Stimulated activated CD4-positive, alpha-beta T cell treated with anti-CD3 and anti-CD28 coated beads, Interleukin-12 subunit alpha, Interleukin-12 subunit beta, amount 100 ng/mL, for 48 hours (primary cell): ENCODE measurements at places on chromosomes 4 and X.
A peak's percentile ranks its signal among the peaks of the same experiment; 100 is the strongest.

GRCh38 chr4:184189966-184190365, 27.7 kb downstream of the ENPP6 start:
- no peak for DNase-seq

GRCh38 chr4:106670976-106671375, 302.4 kb upstream of the GIMD1 start:
- no peak for DNase-seq

- no peak for DNase-seq
Measured at GRCh38 chr4:86122404-86122803, 237.4 kb downstream of the MAPK10 start.

DNA sequence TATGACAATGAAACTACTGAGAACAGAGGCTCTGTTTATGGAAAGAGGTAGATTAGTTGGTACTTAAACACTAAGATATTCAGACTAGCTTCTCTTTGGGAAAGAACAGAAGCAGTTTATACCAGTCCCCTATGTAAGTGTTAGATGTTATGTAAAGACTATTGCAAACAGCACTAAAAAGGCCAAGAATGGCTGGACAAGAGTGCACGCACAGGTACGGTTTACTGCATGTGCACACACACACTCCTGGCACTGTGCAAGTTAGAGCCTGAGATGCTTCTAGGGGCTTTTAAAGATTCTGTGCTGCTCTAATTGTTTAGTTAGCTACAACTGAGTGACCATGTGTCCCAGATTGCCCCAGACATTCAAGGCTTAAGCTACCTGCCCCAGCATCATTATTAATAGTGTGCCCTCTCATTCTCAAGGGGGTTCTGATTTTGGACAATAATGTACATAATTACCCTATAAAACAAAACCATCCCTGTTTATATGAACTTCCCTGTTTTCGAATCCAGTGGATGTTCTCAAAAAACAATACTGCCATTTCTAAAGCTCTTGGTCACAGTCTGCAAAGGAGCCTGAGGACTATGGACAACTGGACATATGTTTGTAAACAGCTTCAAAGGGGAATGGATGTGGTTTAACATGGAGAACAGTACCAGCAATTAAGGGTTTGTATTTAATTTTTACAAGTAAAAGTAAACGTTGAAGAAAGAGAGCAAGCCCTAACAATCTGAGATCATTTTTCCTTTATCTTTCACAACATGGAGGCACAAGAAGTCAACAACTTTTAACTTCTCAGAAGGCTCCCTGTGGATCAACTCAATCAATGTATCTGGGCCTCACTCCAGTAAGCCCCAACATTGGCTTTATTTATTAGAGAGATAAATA, 2.0 kb downstream of the SETD7 start:
- no peak for DNase-seq

GRCh38 chr4:89287945-89288344, 19.7 kb downstream of the GPRIN3 start:
- DNase-seq = no peak

DNA sequence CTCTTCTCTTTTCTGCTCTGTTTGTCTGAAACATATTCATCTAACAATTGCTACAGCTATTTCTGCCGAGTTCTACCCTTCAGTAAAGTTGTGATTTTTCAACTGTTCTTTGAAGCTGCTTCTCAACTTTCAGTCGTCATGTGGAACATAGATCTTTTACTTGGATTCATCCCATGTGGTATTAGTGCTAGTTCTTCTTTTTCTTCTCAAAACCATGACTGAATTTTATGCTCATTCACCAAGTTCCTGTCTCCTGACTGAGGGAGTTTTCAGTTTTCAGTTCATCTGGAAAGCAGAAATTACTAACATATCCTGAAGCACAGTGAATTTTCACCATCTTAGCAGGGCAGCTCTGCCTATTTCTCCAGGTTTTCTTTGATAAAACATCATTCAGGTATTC, 12.1 kb downstream of the ACSL4 start:
- no peak for DNase-seq

DNA sequence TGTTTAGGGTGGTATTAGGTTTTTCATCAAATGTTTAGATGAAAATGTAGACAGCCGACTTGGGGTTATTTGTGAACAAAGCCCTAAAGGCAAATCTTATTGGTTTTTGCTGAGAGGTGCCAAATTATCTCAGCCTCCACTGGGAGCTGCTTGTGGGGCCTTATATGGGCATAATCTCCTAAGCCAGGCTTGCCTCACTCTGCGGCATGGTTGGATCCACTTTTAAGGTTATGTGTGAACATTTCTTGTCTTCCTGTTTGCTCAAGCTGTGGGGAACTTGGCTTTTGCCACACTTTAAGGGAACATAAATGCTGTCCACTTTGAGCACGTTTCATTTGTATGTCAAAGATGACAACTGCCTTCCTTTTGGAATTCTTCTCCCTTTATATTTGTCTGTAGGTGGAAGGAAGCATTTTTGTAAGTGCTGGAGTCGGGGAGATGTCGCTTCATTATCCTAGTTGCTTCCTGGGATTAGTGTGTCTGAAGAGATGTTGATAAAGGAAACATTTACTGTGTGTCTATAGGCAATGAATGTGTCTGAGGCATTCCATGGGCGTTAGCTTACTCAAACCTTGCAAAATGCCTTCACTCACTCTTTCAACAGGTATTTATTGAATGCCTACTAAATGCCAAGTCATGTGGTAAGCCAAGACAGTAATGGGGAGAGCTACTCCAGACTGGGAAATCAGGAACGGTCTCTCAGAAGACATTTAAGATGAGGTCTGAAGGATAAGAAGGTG, 78.3 kb downstream of the SLC9A6 start:
- DNase-seq = no peak

DNA sequence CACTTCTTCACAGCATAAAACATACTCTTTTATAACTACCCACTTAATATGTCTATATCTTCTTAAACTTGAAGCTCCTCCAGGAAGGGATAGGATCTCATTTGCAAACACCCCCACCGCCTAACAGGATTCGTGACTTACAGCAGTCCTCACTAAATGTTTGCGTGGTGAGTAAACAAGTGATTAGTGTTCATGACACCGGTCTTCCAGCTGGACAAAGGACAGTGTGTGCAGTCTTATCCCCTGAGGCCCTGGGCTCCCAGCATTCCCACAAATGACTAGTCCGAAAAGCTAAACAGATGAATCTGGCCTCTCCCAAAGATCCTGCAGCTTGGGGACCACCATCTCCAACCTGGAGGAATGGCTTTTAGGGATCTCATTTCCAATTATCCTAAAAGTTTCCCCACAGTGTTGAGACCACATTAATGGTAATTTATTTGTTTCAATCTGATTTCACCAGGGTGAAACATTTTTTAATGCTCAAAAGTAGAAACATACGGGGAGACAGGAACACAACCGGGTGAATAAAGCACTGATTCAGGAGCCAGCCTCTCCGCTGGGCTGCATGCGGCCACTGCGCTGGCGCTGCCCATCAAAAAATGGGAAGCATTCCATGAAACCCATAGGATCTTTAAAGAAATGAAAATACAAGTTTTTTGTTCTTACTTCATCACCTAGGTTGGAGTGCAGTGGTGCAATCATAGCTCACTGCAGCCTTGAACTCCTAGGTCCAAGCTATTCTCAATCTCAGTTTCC, 69.2 kb downstream of the HADH start:
- DNase-seq = no peak

GRCh38 chr4:28269426-28269825, 1408.8 kb downstream of the STIM2 start:
- DNase-seq = no peak

GRCh38 chr4:39042366-39042765, 10.2 kb upstream of the TMEM156 start:
- no peak for DNase-seq

- no peak for DNase-seq
Measured at GRCh38 chrX:67727576-67727975, 183.8 kb downstream of the AR start.

GRCh38 chrX:133921764-133922389, 63.5 kb downstream of the GPC3 start:
- DNase-seq = peak; percentile 6

- no peak for DNase-seq
Measured at GRCh38 chrX:15814771-15815365, 24.6 kb downstream of the ZRSR2 start.

DNA sequence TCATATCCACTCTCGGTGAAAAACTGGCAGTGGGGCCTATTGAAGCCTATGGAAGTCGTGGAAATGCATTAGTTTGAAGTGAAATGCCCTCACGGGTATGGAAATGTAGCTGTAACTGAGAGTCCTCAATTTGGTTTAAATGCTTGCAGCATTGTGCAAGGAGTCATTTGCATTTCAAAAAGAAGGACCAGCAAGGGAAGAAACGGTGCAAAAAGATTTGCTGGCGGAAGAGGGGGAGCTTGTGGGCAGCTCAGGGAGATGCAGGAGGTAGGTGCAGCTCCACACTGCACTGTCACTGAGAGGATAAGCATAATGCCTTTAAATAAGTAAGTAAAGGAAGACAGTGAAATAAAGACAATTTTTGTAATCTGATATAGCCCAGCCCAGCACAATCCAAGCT, 400.4 kb upstream of the DIPK2B start:
- DNase-seq = no peak

DNA sequence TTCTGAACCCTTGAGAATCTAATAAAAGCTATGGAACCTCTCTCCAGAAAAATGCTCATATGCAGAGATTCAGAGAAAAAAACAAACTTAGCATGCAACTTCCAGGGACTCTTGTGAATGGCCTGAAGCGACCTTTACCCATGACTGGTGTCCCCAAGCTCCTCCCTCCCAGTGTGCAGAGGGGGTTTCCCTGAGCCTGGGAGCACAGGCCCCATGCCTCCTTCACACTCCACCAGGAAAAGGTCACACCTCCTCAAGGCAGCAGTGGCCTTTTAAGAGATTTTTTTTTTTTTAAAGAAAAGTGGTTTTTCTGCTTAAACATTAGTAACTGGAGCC, 13.3 kb upstream of the UBA6 start:
- peak; percentile 19 for DNase-seq

GRCh38 chr4:89514811-89515210, 207.2 kb upstream of the GPRIN3 start:
- DNase-seq = no peak

DNA sequence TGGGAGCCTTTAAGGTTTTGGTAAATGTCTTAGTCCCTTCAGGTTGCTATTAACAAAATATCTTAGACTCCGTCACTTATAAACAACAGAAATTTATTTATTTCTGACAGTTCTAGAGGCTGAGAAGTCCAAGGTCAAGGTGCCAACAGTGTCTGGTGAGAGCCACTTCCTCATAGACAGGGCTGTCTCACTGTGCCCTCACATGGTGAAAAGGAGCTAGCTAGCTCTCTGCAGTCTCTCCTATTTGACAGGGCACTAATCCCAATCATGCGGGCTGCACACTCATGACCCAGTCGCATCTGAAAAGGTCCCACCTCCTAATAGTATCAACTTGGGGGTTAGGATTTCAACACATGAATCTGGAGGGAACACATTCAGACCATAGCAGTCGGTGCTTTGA, 63.4 kb upstream of the KLF3 start:
- no peak for DNase-seq

DNA sequence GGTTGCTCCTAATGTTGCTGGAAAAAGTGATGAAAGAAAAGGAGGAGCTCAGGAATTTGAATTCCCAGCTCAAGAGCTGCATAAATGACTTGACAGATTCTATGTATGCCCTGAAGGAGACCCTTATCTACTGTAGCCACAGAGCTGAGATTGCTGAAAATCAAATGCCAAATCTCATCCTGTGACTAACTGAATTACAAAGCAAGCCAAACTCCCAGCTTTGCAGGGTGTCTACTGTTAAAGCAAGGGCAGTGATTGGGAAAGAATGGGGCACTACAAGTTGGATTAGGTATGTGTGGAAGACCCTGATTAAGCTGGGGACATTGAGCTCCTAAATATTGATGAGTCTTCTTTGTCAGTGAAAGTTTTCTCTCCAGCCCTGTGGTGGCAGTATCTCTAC, 20.8 kb upstream of the SMIM9 start:
- no peak for DNase-seq

DNA sequence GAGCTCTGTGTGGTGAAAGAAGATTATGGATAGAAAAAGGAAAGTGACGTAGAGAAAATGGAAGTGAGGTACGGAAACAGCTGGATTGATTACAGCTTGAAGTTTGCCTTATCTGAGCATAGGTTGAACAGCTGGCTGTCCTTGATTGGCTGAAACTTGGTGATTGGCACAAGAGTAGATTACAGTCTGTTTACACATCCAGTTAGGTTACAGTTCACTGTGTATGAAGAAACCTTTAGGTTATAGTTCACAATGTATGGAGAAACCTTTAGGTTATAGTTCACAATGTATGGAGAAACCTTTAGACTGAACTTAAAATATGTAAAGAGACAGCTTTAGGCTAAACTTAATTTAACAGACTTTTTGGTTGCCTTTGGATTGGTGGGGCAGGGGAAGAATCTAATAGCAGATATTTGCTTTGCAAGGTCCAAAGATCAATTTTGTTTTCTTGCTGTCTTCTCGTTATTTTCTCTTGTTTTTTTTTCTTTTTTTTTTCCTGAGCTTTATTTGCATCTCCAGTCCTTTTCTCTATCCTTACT, 15.6 kb upstream of the ART3 start:
- DNase-seq = no peak

DNA sequence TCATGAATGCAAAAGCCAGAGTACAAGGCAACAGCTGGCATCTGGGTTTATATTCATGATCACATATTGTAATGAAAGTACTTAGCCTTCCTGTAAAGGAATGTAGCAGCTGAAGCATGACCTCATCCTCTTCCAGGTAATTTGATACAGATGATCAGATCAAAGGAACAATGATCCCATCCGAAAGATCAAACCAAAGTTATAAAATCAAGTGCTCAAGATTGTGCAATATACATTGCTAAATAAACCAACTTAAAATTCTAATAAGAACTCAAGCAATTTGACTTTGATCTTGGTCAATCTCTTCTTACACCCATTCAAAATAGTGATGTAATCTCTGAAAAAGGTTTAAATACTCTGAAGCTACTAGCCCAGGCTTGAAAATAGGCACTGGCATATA, 113.1 kb upstream of the INPP4B start:
- DNase-seq = no peak

- DNase-seq = no peak
Measured at GRCh38 chrX:11944501-11944900, 186.5 kb downstream of the MSL3 start.

- no peak for DNase-seq
Measured at GRCh38 chr4:156335721-156336120, 382.1 kb upstream of the CTSO start.

DNA sequence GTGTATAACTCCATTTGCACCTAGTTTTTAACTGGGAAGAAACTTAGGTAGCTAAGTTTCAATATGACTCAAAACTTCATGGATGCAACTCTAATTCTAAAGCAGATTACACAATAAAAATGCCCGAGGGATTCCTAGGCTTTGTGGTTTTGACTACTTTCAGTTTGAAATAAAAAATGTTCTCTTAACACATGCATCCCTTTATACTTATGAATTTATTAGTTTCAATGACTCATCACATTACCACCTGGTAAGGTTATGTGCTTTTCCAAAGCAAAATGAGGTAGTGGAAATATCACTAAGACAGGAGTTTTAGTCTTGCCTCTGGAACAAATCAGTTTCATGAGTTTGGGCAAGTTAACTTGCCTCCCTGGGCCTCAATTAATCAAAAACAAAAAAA, 125.5 kb downstream of the OPHN1 start:
- no peak for DNase-seq
